Mammary epithelial cell (primary cell): ENCODE measurements at places on chromosomes 13 and 19. TPM values are rescaled to one million over a fixed set of nuclear protein-coding genes. Genes with fewer than 3 reads are reported as not detected.
A peak's percentile ranks its signal among the peaks of the same experiment; 100 is the strongest.

Gene ERF
- total RNA-seq, result 72.2 and 139 TPM in 2 replicates

Gene ZNF865
- 1.5 TPM for total RNA-seq

Gene BEST2
- 0.50 TPM for total RNA-seq

Gene ZNF714
- total RNA-seq, result 15.7 TPM

Gene ZSCAN4
- total RNA-seq, result 0.21 TPM in 1 of 2 replicates, not detected in the other

Gene ZNF320
- total RNA-seq, result 10.2 and 13.3 TPM in 2 replicates

Gene TJP3
- total RNA-seq, result 0.50 TPM

Gene PLVAP
- total RNA-seq, result not detected in 2 replicates

Gene RFPL4A
- total RNA-seq, result not detected

DNA sequence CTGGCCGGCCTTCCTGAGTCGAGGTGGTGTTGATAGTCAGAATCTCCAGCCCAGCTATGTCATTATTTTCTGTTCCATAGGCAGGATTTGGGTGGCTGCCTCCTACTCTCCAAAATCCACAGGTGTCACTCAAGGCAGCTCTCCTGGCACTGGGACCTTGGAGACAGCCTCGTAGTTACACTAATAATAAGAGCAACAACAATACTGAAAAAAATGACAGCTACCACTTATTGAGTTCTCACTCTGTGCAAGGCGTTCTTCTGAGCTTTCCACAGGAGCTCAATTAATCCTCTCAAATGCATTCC is 12.2 kb upstream of the KLK12 start:
- no peak for DNase-seq

DNA sequence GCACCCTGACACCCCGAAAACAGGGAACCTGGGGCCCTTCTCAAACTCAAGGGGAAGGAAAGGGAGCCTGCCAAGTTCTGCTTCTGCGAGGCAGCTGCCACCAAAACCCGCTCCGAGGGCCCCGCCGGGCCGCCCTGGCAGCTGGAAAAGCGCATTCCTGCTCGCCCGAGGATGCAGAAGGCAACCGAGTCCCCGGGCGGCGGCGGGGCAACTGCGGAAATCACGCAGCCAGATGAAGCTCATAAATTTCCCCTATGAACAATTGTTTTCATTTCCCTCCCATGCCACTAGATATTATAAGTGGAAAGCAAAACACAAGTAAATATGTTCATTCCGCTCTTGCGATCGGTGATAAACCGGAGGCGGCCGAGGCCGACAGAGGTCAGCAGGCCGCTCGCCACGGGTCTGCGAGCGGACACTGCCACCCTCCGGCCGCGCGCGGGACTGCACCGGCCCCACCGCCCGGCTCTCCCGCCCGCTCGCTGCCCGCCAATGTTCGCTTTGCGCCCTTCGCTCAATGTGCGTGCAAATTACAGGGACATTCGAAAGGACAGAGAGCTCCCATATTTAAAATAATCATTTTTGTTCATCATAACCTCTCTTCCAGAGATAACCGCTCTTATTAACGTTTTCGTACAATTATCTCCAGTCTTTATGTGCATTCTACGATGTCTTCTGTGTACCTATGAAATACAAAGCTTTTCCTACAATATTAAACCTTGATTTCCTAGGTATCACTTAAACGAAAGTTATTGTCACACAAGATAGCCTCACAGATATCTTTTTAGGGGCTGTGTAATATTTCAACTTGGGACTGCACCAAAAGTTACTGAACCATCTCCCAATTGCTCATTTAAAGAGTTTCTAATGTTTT is 120.8 kb upstream of the ZNF507 start:
- DNase-seq, result peak; percentile 27

- no peak for DNase-seq
Observed at GRCh38 chr19:55333870-55334269, 5.8 kb upstream of the KMT5C start.

DNA sequence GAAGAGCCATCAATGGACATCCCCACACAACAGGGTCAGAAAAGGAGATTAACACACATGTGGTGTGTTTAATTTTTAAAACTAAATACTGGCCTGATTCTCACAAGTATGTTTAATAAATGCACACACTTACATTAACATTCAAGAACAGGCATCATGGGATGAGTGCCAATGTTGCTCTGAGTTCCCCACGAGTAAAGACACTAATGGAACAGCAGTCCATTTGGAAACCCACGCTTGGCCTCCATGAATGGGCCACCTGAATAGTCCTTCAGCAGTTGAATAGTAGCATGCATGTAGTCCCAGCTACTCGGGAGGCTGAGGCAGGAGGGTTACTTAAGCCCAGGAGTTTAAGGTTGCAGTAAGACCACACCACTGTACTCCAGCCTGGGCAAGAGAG is 195.2 kb upstream of the IPO5 start:
- no peak for DNase-seq

GRCh38 chr13:97234742-97235141 is 12.6 kb downstream of the MBNL2 start:
- no peak for DNase-seq

GRCh38 chr19:30323904-30324303 is 48.3 kb upstream of the ZNF536 start:
- DNase-seq, result no peak

DNA sequence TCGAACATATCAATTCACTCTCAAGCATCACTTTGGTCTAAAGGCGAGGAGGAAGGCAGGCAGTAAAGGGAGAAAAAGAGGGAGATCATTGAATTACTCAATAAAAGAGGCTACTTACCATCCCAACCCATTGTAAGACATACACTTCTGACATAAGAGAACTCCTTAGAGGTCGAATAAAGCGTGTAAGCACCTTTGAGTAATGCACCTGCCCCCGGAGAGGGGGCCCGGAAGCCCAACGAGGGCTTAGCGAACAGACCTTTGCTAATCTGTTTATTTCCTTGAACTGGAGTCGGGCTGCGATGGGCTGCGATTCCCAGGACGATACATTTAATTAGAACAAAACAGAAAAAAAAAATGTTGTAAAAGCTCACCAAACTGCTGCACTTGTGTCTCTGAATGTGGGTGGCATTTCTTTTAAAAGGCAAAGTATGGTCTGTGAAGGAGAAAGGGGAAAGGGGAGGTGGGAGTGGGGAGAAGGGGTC is 3.0 kb downstream of the ZC3H4 start:
- peak; percentile 24 for DNase-seq

GRCh38 chr13:40120288-40120687 is 464.8 kb downstream of the COG6 start:
- DNase-seq, result peak; percentile 25

DNA sequence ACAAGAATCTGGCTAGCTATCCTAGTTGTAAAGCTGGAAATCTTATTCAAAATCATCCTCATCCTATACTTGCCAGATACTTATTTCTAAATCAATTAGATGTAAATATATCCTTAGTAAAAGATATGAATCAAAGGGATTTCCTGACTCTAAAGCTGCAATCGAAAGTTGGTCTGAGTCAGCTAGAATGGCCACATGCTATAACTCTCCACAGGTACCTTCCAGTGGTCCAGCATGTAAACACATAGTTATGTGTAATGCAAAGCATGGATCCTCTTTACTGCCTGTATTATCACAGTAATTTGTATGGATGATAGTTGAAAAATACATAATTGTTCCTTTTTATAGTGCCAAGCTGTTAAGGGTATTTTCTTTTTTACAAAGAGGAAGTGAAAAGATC is 27.4 kb downstream of the SLITRK6 start:
- peak; percentile 62 for DNase-seq

GRCh38 chr19:29079356-29080032 is 133.5 kb downstream of the UQCRFS1 start:
- DNase-seq, result no peak

GRCh38 chr19:23403581-23404324 is 8.5 kb upstream of the ZNF91 start:
- DNase-seq, result no peak

GRCh38 chr13:48551329-48551728 is 18.4 kb upstream of the RCBTB2 start:
- no peak for DNase-seq

GRCh38 chr13:22232186-22232585 is 561.3 kb downstream of the FGF9 start:
- no peak for DNase-seq
